Tibial nerve (tissue), 4 donors: ENCODE measurements at places on chromosomes 12 and 14.
A peak's percentile ranks its signal among the peaks of the same experiment; 100 is the strongest.

DNA sequence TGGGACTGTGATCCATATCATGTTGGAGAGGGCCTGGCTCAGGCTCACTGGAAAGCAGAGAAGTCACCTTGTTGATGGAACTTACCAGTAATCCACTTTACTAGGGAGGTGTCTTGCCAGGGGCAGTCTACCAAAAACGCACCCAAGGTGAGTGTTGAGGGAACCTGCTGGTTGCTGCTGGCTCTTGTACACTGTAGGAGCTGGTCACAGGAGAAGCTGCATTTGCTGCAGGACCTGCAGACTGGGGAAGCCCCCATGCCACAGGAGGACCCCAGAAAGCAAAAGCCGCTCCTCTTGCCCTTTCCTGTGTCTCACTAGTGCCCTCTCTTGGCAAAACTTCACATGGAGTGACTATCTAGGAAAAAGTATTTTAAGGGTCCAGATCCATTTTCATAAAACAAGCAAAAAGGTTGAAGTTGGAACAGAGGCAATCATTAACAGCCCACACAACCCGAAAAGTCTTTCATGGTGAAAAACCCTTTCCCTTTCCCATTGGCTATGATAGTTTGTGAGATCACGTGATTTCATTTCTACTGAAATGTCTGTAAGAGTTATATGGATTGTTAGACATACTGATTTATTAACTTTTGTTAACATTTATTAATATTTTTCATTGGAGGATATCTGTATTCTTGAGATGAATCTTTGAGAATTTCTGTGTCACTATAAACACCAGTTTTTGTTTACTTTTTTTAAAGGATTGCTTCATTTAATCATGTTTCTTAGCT, 59.2 kb downstream of the RASSF8 start:
- DNase-seq, result peak; percentile 40
- H3K4me1 ChIP-seq, result no peaks in the 10 kb centered on the region
- no peaks in the 10 kb centered on the region for H3K36me3 ChIP-seq

DNA sequence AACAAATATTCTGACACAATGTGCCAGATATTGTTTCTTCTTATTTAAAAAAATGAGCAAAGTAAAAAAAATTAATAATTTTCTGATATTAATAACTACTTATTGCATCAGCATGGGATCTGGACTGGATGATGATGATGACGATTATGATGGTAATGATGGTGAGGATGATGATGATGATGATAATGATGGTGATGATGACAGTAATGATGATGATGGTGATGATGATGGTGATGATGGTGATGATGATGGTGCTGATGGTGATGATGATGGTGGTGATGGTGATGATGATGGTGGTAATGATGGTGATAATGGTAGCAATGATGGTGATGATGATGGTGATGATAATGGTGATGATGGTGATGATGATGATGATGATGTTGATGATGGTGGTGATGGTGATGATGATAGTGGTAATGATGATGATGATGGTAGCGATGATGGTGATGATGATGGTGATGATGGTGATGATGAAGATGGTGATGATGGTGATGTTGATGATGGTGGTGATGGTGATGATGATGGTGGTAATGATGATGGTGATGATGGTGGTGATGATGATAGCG, 94.0 kb downstream of the SRRM4 start:
- no peak overlapping the region for H3K27ac ChIP-seq
- H3K4me3 ChIP-seq, result no peak overlapping the region
- DNase-seq, result no peak
- H3K4me1 ChIP-seq, result no peaks in the 10 kb centered on the region
- no peaks in the 10 kb centered on the region for H3K27me3 ChIP-seq

- H3K27me3 ChIP-seq, result no peaks in the 10 kb centered on the region
- peak; percentile 61 for DNase-seq
- no peaks in the 10 kb centered on the region for H3K36me3 ChIP-seq
- peak within 1 kb of the TSS; percentile 59 for H3K27ac ChIP-seq
- peak within 1 kb of the TSS; percentile 32 for H3K4me3 ChIP-seq
These were observed at the start of gene HSPB8 for GRCh38 chr12:119178544-119179334. Gene HSPB8, plus strand, starts transcription at chr12:119178931. Its CDS starts 382 bp downstream, at chr12:119179313.

- H3K4me3 ChIP-seq, result no peak overlapping the region
- no peaks in the 10 kb centered on the region for H3K27me3 ChIP-seq
- H3K36me3 ChIP-seq, result no peaks in the 10 kb centered on the region
These were observed 90.8 kb downstream of the SLC38A1 start for GRCh38 chr12:46177837-46178608.

- H3K27ac ChIP-seq, result peak overlapping the region; percentile 79
- H3K4me3 ChIP-seq, result no peak overlapping the region
- DNase-seq, result no peak
- no peaks in the 10 kb centered on the region for H3K36me3 ChIP-seq
- no peaks in the 10 kb centered on the region for H3K27me3 ChIP-seq
These were observed 144.8 kb downstream of the NUAK1 start for GRCh38 chr12:105993766-105994555.

- no peaks in the 10 kb centered on the region for H3K36me3 ChIP-seq
- H3K27me3 ChIP-seq, result no peaks in the 10 kb centered on the region
- no peaks in the 10 kb centered on the region for H3K4me1 ChIP-seq
- no peak for DNase-seq
These were observed 6.1 kb upstream of the SRSF5 start for GRCh38 chr14:69760810-69761209.

GRCh38 chr12:77575376-77575919, 255.2 kb upstream of the NAV3 start:
- H3K4me1 ChIP-seq, result no peaks in the 10 kb centered on the region
- no peaks in the 10 kb centered on the region for H3K27me3 ChIP-seq
- H3K27ac ChIP-seq, result no peak overlapping the region
- H3K36me3 ChIP-seq, result no peaks in the 10 kb centered on the region

DNA sequence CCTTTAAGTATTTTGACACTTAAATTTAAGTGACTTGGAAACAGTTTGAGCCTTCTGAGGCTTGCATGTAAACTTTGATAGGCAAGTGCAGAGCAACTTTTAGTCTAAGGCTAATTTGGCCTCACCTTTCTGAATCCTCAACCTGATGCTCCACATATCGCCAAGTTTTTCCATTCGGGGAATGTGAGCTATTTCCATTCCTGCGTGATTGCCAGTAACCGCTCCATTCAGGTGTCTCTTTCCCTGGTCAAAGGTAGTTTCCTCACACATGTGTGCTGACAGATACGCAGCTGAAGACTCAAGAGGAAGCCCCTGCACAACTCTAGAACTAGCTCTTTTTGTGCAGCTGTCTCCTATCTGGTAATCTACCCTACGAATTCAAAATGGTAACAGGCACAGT, 25.4 kb upstream of the FUT8 start:
- H3K4me1 ChIP-seq, result no peaks in the 10 kb centered on the region
- no peak overlapping the region for H3K4me3 ChIP-seq
- no peak overlapping the region for H3K27ac ChIP-seq
- DNase-seq, result no peak
- H3K27me3 ChIP-seq, result no peaks in the 10 kb centered on the region

DNA sequence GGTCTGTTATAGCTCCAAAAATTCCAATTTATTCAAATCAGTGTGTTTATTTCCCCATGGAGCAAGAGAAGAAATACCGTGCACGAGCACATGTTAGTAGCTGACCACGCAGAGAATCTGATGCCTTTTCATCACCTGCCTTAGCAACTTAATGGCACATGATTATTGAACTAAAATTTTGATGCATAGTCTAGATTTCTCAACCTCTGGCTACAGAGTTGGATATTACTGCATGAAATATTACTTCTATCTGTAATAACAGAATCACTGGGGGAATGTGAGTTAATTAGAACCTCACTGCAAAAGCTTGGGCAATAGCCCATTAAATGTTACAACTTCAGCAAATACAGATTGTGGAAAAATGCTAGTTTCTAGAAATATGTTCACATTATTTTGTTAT, 335.8 kb downstream of the FLRT2 start:
- no peaks in the 10 kb centered on the region for H3K36me3 ChIP-seq
- H3K27me3 ChIP-seq, result no peaks in the 10 kb centered on the region
- no peaks in the 10 kb centered on the region for H3K4me1 ChIP-seq
- DNase-seq, result no peak
- H3K4me3 ChIP-seq, result no peak overlapping the region
- no peak overlapping the region for H3K27ac ChIP-seq

- no peaks in the 10 kb centered on the region for H3K36me3 ChIP-seq
- H3K27me3 ChIP-seq, result no peaks in the 10 kb centered on the region
- no peak for DNase-seq
- no peak overlapping the region for H3K4me3 ChIP-seq
These were observed 1365.7 kb downstream of the AACS start for GRCh38 chr12:126430921-126431320.

DNA sequence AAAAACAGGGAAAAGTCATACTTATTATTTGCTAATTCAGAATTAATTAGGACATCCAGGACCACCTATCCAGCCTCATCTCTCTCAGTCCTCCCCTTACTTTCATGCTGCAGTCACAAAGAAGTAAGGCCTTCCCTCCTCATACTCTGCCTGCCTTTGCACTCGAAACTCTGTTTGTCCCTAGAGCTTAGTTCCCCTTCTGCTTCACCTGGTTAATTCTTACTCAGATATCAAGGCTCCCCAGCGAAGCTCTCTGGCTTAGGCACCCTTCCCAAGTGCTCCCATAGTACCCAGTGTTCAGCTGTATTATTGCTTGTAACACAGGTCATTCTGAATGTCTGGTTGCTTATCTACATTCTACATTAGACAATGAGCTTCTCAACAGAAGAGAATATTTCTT, 81.3 kb downstream of the ERGIC2 start:
- H3K27me3 ChIP-seq, result no peaks in the 10 kb centered on the region
- H3K27ac ChIP-seq, result no peak overlapping the region
- no peaks in the 10 kb centered on the region for H3K4me1 ChIP-seq
- no peak for DNase-seq
- H3K36me3 ChIP-seq, result no peaks in the 10 kb centered on the region

DNA sequence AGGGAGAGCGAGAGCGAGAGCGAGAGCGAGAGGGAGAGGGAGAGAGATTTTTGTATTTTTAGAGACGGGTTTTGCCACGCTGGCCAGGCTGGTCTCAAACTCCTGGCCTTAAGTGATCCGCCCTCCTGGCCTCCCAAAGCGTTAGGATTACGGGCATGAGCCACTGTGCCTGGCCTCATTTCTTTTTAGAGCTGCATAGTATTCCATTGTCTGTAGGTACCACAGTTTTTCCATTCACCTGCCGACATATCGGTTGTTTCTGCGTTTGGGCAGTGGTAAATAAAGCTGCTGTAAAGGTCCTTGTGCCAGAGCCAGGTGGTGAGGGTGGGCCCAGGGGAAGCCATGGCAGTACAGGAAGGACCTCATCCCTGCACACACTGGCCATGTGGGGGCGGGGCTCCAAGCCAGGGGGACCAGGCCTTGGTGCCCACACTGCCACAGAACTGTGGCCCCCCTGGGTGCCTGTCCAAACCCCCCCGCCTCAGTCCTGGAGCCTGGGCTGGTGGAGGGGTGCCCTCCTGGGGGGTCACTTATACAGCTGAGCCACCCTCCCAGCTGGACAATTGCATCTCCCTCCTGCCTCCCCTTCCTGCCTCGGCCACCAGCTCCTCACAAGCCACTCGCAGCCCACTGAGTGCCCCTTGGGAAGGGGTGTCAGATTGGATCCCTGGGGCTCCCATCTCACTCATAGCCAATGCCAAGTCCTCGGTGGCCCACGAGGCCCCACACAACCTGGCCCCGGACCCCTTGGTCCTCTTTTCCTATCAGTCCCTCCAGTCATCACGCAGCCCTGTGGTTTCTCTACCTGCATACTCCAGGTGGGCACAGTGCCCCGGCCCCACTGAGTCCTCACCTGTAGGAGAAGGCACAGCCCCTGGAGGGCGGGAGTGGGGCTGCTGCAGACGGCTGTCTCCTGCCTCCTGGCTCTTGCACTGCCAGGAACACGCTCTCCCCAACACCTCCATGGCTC, 1.7 kb upstream of the PUS1 start:
- H3K27ac ChIP-seq, result no peak overlapping the region
- H3K27me3 ChIP-seq, result no peaks in the 10 kb centered on the region
- DNase-seq, result no peak

- no peaks in the 10 kb centered on the region for H3K27me3 ChIP-seq
- no peaks in the 10 kb centered on the region for H3K4me1 ChIP-seq
These were observed 32.1 kb downstream of the SPX start for GRCh38 chr12:21558100-21558679.

- no peak for DNase-seq
- no peaks in the 10 kb centered on the region for H3K36me3 ChIP-seq
- no peak overlapping the region for H3K4me3 ChIP-seq
- no peaks in the 10 kb centered on the region for H3K4me1 ChIP-seq
These were observed 135.1 kb upstream of the PDZRN4 start for GRCh38 chr12:41053046-41053445.
